ENCODE measurements at places on chromosomes 3 and 15.

DNA sequence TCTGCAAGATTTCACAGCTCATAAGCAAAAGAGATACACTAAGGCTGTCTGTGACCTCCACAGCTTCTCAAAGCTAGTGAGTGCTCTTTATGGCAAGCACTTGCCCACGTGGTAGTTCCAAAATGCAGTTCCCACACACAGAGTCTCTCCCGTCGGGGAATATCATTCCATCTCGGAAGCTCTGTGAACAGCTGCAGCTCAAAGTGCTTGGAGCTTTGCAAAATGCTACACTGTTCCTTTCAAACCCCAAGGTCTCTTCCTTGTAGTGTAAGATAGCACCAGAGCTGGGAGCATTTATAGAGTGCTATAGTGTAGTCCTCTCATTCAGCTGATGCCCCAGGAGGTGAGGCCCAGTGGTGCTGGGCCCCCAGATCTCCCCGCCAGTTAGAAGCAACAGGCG lies 36.1 kb downstream of the ST6GAL1 start:
- DNase-seq = no peak

GRCh38 chr3:25386686-25387255 lies 41.3 kb upstream of the RARB start:
- no peak for DNase-seq

GRCh38 chr15:92520914-92521623 lies 127.4 kb downstream of the ST8SIA2 start:
- no peak for DNase-seq

- no peak for DNase-seq
Observed at GRCh38 chr3:41000471-41000870, 198.8 kb upstream of the CTNNB1 start.

DNA sequence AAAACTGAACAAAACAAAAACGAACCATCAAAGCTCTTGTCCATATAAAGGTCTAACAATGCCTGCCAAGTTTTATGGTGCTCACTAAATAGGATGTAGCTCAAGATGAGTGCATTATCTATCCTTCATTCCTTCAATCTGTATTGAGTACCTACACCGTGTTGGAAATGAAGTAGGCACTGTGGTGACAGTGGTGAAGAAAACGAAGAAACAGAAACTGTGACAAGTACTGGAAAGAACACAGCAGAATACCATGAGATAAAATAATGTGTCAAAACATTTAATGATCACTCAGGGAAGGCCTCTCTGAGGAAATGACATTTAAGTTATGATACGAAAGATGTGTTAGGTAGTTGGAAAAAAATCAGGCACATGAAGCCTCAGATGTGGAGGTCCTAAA lies 36.2 kb downstream of the CBLB start:
- no peak for DNase-seq

DNA sequence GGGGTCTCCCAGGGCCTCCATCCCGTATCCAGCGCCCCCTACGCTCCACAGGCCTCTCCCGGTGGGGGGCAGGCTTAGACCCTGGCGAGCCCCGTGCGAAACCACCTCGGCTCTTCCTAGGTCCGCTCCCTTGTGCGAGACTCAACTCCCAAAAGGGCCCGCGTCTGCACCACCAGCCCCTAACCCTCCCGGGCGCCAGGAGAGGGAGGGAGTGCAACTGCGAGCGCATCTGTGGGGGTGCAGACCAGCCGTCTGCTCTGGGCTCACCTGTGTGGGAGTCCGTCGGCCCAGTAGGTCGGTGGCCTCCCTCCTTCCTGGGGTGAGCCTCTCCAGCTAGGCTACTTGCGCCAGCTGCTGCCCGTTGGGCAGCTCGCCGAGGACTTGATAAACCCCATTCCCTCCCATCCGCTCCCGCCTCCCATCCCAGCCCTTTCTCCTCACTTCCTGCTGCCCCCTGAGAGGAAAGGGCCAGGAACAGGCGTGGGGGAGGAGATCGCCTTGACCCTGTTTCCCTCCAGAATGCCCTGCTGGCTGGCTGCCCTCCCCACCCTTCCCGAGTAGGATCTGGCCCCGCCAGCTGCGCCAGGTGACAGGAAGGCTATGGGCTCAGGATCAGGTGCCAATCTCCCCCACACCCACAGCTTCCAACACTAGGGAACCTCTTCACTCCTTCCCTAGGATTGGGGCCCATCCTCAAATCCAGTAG lies at the start of gene HYAL2:
Gene HYAL2 (minus strand): TSS at position 360 of the 706 bp plus-strand sequence. CDS start 2,256 bp downstream, outside the sequence.
- no peak for DNase-seq

GRCh38 chr15:86969364-86969763 lies 889.7 kb downstream of the AGBL1 start:
- no peak for DNase-seq

All from fibroblast of villous mesenchyme (primary cell).